ENCODE measurements at places on chromosomes 2 and 18.

DNA sequence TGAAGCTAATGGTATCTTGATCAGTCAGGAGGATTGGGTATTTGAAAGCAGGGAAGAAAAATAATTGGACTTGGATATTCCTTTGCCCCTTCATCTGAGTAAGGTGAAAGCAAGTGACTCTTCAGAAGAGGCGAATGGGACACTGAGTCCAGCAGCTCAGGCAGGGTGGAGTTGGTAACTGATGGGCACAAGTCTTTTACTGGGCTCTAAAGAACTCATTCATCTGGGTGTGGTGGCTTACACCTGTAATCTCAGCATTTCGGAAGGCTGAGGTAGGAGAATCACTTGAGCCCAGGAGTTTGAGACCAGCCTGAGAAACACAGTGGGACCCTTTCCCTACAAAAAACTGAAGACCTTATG, 11.2 kb downstream of the CFLAR start:
- no peak for DNase-seq

- DNase-seq: peak; percentile 37
These were observed 1311.7 kb upstream of the SLC39A10 start for GRCh38 chr2:194345347-194345746.

GRCh38 chr2:11697103-11697871, 27.3 kb upstream of the NTSR2 start:
- peak; percentile 27 for DNase-seq

GRCh38 chr2:8570637-8571036, 111.2 kb upstream of the ID2 start:
- no peak for DNase-seq

- no peak for DNase-seq
These were observed 93.4 kb downstream of the DGKD start for GRCh38 chr2:233447506-233448219.

Data from NCI-H1417 (cell line).